ENCODE measurements at places on chromosomes 2 and 18. TPM values are rescaled to one million over a fixed set of nuclear protein-coding genes. Genes with fewer than 3 reads are reported as not detected.
A peak's percentile ranks its signal among the peaks of the same experiment; 100 is the strongest.

POTEJ gene
- total RNA-seq: 0.60 TPM

FIGN gene
- under 0.01 TPM for total RNA-seq

NLRC4 gene
- not detected for total RNA-seq

GRCh38 chr2:225317186-225317585 is 82.3 kb upstream of the NYAP2 start:
- no peak for DNase-seq

DNA sequence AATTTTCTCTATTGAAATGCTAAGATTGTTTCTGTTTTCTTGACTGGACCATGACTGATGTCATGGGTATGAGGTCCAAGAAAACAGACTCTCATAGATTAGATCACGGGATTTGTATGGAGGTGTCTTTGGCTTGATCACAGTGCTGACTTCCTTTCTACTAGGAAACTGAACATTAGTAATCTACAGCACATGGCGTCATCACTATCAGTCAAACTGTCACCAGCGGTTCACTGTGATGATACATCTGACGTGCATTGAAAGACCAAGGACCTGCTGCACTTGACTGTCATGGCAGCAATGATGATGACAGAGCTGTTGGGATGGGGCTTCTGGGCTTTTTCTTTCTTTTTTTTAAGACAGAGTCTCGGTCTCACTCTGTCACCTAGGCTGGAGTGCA is 28.2 kb upstream of the IMPA2 start:
- DNase-seq: peak; percentile 34

GRCh38 chr2:120465989-120466703 is 120.2 kb downstream of the INHBB start:
- DNase-seq: no peak

DNA sequence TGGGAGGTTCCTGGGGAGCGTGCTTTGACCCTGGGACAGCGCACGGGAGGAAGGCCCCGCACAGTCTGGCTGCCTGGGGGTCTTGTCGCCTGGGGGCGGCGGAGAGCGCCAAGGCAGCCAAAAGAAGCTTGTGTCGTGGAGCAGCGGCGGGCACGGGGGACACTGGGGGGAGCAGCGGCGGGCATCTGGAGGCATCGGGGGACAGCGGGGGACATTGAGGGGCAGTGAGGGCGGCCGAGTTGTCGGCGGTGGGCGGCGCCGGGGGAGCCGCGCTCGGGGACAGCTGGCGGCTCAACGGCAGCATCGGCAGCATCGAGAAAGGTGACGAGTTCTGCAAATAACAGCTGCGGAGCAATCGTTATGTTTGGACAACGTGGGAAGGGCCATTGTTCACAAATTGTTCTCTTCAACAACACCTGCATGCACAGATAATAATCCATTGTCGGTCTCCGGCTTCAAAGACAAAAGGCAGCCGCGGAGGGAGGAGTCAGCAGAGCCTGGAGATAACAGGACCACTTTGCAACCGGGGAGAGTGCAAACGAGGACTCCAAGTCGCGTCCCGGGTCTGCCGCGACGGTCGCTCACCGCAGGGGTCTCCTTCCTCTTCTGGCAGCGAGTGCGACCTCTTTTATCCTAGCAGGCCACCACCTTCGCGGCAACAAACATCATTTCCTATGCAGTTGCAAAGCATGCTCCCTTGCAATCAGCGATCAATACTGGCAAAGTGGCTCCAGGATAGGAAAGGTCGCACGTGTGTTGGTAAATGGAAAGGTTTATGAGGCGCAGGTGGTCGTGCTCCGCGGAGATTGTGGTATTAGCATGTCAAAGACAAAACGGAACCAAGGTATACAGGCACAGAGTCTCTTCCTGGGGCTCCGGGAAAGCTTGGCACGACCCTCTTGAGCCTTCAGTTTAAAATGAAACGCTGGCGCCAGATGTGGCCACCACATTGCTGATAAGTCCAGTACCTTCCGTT is 132.3 kb upstream of the DLX2 start:
- DNase-seq: peak; percentile 36

- DNase-seq: no peak
These were observed 308.3 kb downstream of the TSN start for GRCh38 chr2:122063716-122064115.

DNA sequence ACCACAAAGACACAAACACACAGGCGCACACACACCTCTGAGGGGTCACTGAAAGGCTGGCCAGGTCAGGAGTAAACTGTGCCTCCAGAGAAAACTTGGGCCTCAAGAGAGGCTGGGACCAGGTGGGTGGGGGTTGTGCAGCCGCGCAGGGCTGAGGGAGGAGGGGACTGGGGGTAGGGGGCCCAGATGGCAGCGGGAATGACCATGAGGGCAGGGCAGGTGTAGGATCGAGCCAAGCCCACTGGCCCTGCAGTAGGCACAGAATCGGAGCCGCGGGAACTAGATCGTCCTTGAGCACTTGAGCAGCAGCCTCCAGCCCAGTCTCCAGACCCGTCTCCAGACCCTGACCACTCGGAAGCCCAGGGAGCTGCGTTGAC is 36.8 kb downstream of the ANKMY1 start:
- DNase-seq: no peak

GRCh38 chr2:237254911-237255578 is 158.9 kb downstream of the COL6A3 start:
- DNase-seq: peak; percentile 86

DNA sequence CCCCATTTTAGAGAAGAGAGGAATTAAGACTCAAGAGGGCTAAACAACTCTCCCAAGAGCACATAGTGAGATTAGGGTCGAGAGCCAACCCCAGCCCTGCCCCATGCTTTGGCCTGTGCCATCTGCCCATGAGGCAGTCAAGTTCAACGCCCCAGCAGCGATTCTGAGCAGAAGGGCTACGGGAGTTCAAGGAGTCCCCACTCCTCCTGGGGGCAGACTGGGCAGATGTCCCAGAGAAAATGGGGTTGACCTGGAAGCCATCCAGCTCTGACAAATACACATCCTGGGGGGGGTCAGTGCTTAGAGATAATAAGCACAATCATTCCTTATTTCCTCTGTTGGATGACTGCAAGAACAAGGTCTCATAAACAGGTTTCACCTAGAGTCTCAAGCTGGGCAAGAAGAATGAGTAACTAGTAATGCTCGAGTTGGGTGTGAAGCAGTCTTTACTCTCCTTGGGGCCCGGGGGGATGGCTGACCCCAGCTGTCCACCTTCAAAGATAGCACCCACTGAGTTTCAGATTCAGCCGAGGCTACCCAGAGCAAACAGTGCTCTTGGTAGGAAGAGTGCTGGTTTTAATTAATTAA is 716.4 kb downstream of the RNF144A start:
- no peak for DNase-seq

DNA sequence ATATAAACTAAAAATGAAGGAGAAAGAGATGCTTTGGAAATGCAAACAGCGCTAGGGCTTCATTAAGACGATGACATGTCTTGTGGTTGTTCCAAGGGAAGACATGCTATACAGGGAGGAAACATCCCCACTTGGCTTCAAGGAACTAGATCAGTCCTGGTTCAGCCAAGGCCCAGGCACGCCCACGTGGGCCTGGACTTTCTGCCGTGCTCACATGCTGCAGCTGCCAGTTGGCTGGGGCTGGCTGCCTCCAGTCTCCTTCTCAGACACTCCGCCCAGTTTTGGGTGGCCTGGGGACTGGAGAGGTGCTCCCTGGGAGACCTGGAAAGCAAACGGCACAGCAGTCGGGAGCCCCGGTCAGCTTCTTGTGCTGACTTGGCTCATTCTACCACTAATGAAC is 109.6 kb downstream of the GLI2 start:
- no peak for DNase-seq

DNA sequence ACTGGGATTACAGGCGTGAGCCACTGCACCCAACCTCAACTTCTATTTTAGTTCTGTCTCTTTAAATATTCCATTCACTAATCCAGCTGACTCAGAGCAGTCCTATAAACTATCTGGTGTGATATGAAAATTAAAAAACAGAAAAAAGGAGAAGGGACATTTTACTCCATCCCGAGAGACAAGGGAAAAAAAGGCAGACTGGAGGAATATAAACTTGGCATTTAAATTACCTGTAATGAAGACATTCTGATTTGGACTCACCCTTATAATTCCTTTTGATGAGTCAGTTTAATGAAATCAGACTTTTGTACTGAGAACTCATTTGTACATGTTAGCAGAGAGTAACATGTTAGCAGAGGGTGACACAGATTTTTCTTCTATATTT is 74.8 kb upstream of the RIOK3 start:
- DNase-seq: peak; percentile 27

GRCh38 chr2:200742426-200742825 is 69.3 kb upstream of the BZW1 start:
- DNase-seq: peak; percentile 91
